ENCODE measurements at places on chromosomes 11 and 22. TPM values are rescaled to one million over a fixed set of nuclear protein-coding genes. Genes with fewer than 3 reads are reported as not detected.

- DNase-seq = no peak
Observed at GRCh38 chr11:64371201-64371600, 12.2 kb downstream of the RPS6KA4 start.

Gene LMO1
- 0.45 TPM for total RNA-seq

GRCh38 chr22:45441138-45441537 lies 27.6 kb downstream of the RIBC2 start:
- peak; percentile 72 for DNase-seq

GRCh38 chr11:38710262-38710661 lies 2112.2 kb upstream of the RAG2 start:
- no peak for DNase-seq

DNA sequence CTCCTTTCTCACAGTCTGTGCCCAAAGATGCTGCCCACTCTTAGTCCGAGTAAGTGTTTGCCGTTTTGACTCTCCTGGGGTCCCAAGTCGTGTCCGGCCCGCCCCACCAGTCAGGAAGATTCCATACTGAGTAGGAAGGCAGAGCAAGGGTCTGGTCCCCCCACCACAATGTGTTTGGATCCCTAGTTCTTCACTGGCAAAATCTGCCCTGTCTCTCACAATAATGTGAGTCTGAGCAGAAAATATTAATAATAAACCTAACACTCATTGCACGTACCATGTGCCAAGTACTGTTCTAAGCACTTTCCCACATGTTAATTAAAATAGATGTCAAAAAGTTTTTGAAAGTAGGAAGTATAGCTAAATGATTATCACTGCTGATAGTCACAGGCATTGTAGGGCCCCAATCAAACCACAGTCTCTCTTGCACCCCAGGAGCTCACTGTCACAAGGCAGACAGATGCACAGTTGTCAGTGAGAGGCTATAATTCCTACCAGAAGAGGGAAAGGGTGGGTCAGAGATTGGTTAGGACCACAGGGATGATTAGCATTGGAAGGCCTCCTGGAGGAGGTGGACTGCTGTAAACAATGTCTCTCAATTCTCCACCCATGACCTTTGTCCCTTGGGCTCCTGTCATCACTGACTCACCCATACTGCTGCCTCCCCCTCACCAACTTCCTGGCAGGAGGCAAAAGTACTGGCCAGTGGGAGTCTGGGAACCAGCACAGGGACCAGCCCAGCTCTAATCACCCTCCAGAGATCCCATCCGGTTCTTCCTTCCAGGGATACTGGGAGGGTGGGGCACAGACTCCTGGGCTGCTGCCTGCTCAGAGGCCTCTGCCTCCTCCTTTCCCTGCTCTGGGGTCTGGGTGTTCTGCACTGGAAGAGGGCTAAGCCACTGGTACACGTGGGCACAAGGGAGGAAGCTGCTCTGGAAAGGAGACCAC lies 1.0 kb upstream of the POLD4 start:
- no peak for DNase-seq

- no peak for DNase-seq
Observed at GRCh38 chr11:27421819-27422494, 50.6 kb downstream of the LGR4 start.

- peak; percentile 57 for DNase-seq
Observed at GRCh38 chr11:96293598-96294021, 49.4 kb downstream of the MAML2 start.

GRCh38 chr11:132718711-132719671 lies 813.3 kb downstream of the OPCML start:
- peak; percentile 65 for DNase-seq

Gene MS4A7
- not detected for total RNA-seq

DNA sequence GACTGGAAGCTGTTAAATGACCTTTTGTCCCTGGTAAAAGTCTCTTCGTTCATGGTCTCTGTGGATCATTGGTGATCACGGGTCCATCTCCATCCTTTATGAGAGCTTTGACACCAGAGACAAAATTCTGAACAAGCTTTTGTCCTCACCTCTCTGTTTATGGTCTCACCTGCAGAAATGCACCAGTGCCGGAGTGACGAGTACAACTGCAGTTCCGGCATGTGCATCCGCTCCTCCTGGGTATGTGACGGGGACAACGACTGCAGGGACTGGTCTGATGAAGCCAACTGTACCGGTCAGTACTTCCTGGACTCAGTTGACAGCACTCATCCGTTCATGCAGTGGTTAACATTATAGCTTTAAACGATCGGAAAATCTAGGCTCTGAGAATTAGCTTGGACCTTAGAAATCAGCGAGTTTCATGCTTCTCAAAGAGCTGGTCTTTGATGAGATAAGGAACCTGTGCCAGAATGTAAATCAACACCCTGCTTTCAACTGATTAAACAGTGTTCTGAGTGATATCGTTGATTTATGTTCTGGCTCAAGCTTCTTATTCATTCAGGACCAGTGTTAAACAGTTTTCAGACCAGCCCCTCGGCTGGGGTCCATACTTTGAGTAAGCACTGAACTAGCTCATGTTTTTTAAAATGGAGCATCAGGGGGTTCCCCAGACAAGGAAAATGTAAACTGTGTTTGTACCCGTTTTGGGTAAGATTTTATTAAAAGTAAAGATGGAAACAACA lies 124.5 kb upstream of the SORL1-AS1 start:
- no peak for DNase-seq

Gene PLET1
- not detected for total RNA-seq
